ENCODE measurements at places on chromosomes 3 and 15. TPM values are rescaled to one million over a fixed set of nuclear protein-coding genes. Genes with fewer than 3 reads are reported as not detected.

DNA sequence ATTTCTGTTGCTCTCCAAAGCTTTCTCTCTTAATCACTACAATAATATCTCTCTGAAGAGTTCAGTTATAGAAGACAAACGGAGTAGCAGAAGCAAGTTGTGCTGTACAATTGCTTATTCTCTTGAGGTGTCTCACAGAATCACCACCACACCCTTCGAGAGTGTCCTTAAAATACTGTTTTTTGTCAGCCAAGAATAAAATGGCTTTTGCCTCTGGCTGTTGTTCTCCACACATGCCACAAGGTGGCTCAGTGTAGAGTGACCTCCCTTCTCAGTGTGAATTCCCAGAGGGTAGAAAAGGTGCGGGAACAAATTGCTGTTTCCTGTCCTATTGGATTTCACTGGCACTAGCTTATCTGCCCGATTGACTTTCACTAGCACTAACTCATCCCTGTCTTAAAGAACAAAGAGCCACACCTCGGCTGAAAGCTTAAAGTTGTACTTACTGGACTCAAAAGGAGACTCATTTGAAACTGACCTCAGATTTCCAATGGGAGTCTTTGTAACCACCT, 134.2 kb upstream of the SATB1 start:
- peak; percentile 2 for DNase-seq

- no peak for DNase-seq
Observed at GRCh38 chr3:71972031-71972430, 187.1 kb upstream of the PROK2 start.

- no peak for DNase-seq
Observed at GRCh38 chr3:58038675-58039292, 30.6 kb downstream of the FLNB start.

- DNase-seq, result no peak
Observed at GRCh38 chr3:129656659-129657247, 50.3 kb upstream of the PLXND1 start.

GRCh38 chr3:8668216-8668615, 23.6 kb upstream of the SSUH2 start:
- DNase-seq, result peak; percentile 37

The ABCF3 gene
- 45.4 TPM for total RNA-seq

The AGBL1 gene
- under 0.01 TPM for total RNA-seq

The ADAMTS9 gene
- total RNA-seq, result 0.13 TPM
